ENCODE measurements at places on chromosomes 3 and 15.

- H3K36me3 ChIP-seq, result no peaks in the 10 kb centered on the region
- H3K27me3 ChIP-seq, result no peaks in the 10 kb centered on the region
- no peak overlapping the region for H3K27ac ChIP-seq
- no peaks in the 10 kb centered on the region for H3K4me1 ChIP-seq
- no peak overlapping the region for H3K4me3 ChIP-seq
Measured at GRCh38 chr3:188595890-188596376, 442.0 kb downstream of the LPP start.

DNA sequence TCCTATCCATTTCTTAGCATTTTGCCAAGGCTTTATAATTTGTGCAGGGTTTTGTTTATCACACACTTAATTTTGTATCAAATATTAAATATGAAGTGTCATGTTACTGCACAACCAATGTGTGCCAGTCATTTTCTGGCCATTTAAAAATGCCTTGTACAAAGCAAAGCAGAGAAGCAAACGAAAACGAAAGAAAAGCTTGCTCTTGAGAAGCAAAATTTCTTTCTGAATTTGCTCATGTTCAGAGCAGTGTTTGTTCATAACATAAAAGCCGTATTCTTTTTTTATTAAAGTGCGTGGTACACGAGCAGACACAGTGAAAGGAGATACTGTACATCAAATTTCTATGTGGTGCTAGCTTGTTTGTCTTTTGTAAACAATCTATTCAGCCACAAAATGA is 792.6 kb downstream of the NAALADL2 start:
- H3K27me3 ChIP-seq, result no peaks in the 10 kb centered on the region
- H3K27ac ChIP-seq, result no peak overlapping the region
- no peak overlapping the region for H3K4me3 ChIP-seq
- DNase-seq, result no peak

DNA sequence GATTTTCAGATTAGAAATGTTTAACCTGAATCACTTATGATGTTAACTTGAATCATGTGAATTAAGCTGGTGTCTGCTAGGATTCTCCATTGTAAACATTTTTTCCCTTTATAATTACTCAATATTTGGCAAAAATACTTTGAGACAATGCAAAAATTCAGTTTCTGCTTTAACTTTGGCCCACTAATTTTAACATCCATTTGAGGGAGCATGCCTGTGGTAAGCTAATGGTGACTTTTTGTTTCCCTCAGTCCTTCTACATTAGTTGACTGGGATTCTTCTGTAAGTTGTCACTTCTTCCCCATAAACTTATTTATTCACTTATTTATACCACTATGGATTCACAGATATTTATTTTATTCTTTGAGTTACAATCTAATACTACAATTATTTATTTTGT is 59.3 kb downstream of the PIK3R4 start:
- no peaks in the 10 kb centered on the region for H3K27me3 ChIP-seq
- no peak for DNase-seq
- H3K27ac ChIP-seq, result no peak overlapping the region
- H3K4me1 ChIP-seq, result no peaks in the 10 kb centered on the region
- no peak overlapping the region for H3K4me3 ChIP-seq

DNA sequence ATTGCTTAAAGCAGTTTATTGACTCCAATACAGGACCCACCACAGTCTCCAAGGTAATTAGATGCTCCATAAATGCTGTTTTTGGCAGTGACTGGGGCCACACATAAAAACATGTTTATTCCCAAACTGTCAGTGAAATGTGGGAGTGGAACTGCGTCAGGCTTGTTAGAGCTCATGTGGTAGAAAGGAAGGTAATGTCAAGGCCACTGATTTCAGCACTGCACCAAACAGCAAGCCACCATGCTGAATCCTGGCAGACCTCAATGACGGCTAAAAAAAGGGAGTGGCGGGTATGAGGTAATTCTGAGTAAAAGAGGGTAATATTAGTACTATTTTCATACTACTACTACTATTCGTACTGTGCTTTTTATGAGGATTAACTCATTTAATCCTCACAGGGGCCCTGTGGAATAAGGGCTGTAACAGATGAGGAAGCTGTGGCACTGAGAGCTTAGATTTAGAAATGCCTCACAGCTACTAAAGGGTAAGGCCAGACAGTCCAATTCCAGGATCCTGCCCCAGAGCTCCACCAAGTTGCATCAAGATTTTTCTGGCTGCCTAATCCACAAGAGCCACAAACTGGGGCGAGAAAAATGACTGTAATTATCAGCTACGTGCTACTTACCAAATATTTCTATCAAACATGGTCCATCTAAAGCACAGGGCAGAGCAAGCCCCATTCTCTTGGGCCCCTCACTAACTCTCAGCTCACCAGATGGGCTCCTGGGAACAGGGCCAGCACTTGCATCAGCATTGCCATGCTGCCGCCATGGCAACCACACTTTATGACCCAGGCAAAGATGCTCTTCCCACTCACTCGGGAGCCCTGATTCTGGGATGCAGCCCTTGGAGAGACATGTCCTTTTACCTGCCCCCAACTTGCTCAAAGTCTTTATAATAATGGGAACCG is 83.6 kb upstream of the SPATA12 start:
- H3K4me1 ChIP-seq, result peaks cover 3% of the 10 kb centered on the region
- no peaks in the 10 kb centered on the region for H3K36me3 ChIP-seq
- H3K4me3 ChIP-seq, result no peak overlapping the region

DNA sequence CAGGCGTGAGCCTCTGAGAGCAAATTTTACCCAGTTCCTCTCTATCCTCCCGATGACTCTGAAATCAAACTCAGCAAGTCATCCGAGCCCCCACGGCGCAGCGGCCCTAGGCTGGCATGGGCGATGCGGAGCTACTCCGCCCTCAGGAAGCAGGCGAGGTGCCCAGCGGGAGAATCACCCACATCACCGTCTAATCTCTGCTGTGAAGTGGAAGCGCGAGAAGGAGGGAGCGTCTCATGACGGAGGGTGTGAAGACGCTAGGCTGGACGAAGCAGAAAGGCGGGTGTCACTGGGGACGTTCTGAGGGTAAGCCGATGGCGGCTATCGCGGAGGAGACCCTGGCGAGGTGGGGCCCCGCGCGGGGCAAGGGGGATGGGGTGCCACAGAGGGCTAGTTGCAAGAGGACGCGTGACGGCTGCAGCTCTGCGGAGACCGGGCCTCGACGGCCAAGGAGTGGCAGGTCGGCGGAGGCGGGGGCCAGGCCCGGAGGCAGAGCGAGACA is 9.1 kb upstream of the GNAI2 start:
- H3K4me1 ChIP-seq, result peaks cover 28% of the 10 kb centered on the region
- H3K36me3 ChIP-seq, result no peaks in the 10 kb centered on the region
- H3K27me3 ChIP-seq, result peaks cover 12% of the 10 kb centered on the region
- no peak for DNase-seq

- DNase-seq, result no peak
- no peaks in the 10 kb centered on the region for H3K36me3 ChIP-seq
- peaks cover 4% of the 10 kb centered on the region for H3K4me1 ChIP-seq
- H3K4me3 ChIP-seq, result no peak overlapping the region
- H3K27ac ChIP-seq, result no peak overlapping the region
- H3K27me3 ChIP-seq, result no peaks in the 10 kb centered on the region
Measured at GRCh38 chr3:73490453-73491286, 134.1 kb downstream of the PDZRN3 start.

DNA sequence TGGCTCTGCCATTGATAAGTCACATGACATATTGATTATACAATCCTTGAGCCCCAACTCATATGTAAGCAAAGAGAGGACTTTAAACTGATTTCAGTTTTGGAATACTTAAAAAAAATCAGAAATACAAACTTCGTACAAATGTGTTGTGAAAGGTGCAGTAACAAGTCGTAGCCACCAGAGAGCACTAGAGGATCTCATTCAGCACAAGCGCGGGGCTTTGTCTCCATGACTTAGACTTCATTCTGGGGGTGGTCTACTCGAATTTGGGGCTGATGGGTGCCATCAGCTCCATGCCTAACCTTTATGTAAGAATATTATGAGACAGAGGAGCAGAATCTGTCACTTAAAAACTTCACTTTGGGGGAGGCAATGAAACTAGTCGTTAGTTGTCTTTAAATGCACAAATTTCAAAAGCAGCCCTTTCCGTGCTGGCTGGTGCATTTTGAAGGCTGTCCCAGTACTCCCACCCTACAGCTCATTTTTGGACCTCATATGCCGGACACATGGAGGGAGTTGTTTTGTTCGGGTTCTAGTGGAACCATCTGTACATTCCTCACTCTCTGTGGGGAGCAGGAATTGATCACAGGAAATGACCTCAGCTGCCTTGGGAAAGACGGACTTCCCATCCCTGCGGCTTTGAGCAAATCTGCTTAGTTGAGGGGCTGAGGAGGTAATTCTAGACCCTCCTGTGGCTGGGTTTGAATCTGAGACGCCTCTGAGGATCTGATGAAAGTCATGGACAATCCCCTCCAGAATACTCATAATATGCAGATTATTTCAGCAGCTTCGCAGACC is 27.5 kb upstream of the MASP1 start:
- no peaks in the 10 kb centered on the region for H3K36me3 ChIP-seq
- no peak overlapping the region for H3K27ac ChIP-seq
- DNase-seq, result peak; percentile 59
- no peaks in the 10 kb centered on the region for H3K27me3 ChIP-seq
- no peak overlapping the region for H3K4me3 ChIP-seq

GRCh38 chr3:182729903-182730674 is 63.2 kb upstream of the ATP11B start:
- no peak for DNase-seq
- peaks cover 12% of the 10 kb centered on the region for H3K4me1 ChIP-seq
- H3K27me3 ChIP-seq, result no peaks in the 10 kb centered on the region
- H3K36me3 ChIP-seq, result no peaks in the 10 kb centered on the region
- no peak overlapping the region for H3K4me3 ChIP-seq

GRCh38 chr3:159922861-159923312 is 65.7 kb upstream of the IL12A start:
- H3K36me3 ChIP-seq, result no peaks in the 10 kb centered on the region
- no peaks in the 10 kb centered on the region for H3K27me3 ChIP-seq
- no peak for DNase-seq
- H3K4me1 ChIP-seq, result no peaks in the 10 kb centered on the region

DNA sequence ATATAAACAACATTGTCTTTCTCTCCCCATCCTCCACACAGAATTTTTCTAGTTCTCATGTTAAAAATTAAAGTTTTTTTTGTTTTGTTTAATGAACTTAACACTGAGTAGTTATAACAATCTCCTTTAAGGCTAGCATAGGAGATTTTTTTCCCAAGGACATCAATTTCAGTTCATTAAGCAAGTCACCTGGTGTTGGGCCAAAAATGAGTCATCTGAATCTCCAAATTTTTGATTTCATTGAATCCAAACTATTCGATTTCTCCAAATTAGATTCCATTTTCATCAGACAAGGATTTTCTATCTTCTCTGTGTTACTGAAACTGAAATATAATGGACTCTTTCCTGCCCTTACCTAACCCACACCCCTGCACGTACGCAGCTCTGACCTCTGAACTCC is 631.4 kb upstream of the MDFIC2 start:
- no peak for DNase-seq
- H3K36me3 ChIP-seq, result no peaks in the 10 kb centered on the region
- H3K27ac ChIP-seq, result no peak overlapping the region
- no peaks in the 10 kb centered on the region for H3K27me3 ChIP-seq
- H3K4me3 ChIP-seq, result no peak overlapping the region

GRCh38 chr15:66909381-66909890 is 156.0 kb upstream of the SMAD3 start:
- H3K27me3 ChIP-seq, result no peaks in the 10 kb centered on the region
- peaks cover 9% of the 10 kb centered on the region for H3K4me1 ChIP-seq
- H3K4me3 ChIP-seq, result no peak overlapping the region
- no peaks in the 10 kb centered on the region for H3K36me3 ChIP-seq
- no peak for DNase-seq

DNA sequence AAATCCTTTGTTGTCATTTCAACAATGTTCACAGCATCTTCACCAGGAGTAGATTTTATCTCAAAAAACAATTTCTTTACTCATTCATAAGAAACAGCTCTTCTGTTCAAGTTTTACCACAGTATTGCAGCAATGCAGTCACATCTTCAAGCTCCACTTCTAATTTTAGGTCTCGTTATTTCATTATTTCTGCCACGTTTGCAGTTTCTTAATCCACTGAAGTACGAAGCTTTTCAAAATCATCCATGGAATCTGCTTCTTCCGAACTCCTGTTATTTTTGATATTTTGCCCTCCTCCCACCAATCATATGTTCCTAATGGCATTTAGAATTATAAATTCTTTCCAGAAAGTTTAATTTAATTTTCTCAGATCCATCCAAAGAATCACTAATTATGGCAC is 12.6 kb upstream of the OR5K1 start:
- no peak for DNase-seq
- peaks cover 4% of the 10 kb centered on the region for H3K4me1 ChIP-seq
- H3K4me3 ChIP-seq, result no peak overlapping the region
- no peak overlapping the region for H3K27ac ChIP-seq
- no peaks in the 10 kb centered on the region for H3K36me3 ChIP-seq
- H3K27me3 ChIP-seq, result no peaks in the 10 kb centered on the region

DNA sequence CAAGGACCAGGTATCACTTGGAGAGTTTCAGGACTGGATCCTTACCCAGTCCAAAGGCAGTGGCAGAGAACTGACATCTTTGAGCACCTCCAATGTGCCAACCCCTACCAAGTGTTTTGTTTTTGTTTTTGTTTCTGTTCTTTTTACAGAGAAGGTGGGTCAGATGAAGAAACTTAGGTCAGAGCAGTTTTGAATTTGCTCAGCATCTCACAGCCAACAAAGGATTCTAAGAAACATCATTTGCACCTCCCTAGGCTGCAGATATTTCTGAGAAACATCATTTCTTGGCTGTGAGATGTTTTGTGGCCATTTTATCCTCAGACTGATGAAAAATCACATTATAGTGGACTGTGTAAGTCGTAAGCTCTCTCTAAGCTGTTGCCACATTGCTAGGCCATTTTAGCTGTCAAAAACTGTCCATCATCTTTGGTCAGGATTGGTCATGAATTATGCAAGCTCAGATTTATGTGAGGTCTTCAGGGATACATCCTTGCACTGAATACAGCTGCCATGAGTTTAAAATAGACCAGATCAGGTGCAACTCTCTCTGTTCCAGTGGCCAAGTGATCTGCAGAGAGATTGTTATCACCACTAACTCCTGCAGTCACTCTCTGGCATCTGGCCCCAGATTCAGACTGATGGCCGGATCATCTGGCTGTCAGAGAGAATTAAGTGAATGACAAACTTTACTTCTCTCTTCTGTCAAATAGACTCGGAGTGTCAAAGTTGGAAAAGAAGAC is 341.5 kb downstream of the EPHB1 start:
- H3K27ac ChIP-seq, result no peak overlapping the region
- H3K27me3 ChIP-seq, result no peaks in the 10 kb centered on the region
- no peak for DNase-seq
- no peak overlapping the region for H3K4me3 ChIP-seq
- no peaks in the 10 kb centered on the region for H3K36me3 ChIP-seq

DNA sequence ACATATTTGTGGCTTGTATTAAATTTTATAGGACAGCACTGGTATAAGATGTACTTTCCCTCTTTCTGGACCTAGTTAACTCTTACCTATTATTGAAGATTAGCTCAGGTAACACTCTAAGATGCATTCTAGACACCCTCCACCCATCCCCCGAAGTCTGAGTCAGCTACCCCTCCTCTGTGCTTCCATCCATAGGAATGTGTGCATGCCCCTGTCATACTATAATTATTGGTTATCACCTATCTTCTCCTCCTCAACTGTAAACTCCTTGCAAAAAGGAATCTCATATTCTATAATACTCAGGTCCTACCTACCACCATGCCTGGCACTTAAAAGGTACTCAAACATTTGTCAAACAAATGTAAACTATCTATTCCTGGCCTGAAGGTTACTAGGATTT is 3.0 kb downstream of the PEAK1 start:
- DNase-seq, result no peak
- H3K36me3 ChIP-seq, result no peaks in the 10 kb centered on the region
- H3K4me3 ChIP-seq, result no peak overlapping the region
- no peaks in the 10 kb centered on the region for H3K27me3 ChIP-seq
- no peak overlapping the region for H3K27ac ChIP-seq

All from neuronal stem cell (in vitro differentiated cells).